ENCODE measurements at places on chromosomes 2 and 18.

DNA sequence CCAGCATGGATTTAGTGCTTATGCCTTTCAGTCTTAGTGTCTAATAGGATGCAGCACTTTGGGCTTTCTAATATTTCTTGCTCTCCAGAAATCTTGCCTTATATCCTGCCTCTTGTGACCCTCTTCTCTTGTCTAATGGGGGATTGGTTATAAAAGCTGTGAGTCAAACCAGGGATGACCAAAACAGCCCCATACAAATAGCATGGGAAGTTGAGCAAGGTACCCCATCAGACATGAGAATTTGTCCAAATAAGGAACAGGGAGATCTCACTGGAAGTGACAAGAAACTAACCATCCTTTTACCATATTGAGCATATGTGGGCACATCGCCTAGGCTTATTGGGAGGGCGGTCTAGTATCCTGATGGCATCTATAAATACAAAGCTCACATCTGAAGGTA is 78.8 kb upstream of the BZW1 start:
- no peak for DNase-seq

GRCh38 chr2:232386490-232386739 is 7.9 kb downstream of the ALPP start:
- DNase-seq = no peak

DNA sequence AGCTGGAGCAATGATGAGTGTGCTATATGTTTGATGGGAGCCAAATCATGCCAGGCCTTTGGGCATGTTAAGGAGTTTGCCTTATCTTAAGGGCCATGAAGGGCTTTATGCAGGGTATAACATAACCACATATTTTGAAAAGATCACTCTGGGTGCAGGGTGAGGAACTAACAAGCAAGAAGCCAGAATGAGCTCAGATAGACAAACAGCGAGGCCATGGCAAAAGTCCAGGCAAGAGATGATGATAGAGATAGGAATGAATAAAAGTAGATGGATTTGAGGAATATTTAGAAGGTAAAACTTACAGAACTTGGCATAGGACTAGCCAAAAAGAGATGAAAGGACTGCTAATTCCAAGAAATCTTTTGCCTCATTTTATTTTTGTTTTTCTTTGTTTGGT is 6.7 kb downstream of the GALNT3 start:
- no peak for DNase-seq

DNA sequence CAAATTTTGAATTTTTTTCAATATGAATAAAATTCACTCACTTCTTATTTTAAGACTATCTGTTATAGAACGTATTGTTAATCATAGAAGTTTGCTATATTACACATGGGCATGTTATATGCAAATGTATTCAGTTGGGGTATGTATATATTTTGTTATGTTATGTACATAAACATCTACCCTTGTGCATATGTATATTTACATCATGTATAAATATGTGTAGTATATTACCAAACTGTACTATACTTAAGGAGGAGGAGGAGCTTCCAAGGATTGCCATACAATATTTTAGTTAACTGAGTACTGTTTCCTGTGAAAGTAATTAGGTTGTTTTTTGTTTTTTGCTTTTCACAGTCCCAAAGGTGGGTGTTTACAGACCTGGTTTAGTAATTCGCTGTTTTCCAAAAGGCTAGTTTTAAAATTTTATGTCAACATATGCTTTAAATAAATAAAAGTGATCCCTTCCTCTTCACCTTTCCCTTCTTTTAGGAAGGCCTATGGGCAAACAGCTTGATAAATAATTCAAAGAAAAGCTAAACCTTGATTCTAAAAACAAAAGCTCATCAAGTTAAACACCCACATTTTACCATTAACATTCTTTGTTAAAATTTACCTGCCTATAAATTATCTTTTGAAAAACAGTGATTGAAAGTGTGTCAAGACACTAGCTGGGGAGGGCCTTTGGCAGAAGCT is 12.9 kb upstream of the POU3F3 start:
- no peak for DNase-seq

- no peak for DNase-seq
These were observed 212.9 kb upstream of the APCDD1 start for GRCh38 chr18:10241579-10241978.

DNA sequence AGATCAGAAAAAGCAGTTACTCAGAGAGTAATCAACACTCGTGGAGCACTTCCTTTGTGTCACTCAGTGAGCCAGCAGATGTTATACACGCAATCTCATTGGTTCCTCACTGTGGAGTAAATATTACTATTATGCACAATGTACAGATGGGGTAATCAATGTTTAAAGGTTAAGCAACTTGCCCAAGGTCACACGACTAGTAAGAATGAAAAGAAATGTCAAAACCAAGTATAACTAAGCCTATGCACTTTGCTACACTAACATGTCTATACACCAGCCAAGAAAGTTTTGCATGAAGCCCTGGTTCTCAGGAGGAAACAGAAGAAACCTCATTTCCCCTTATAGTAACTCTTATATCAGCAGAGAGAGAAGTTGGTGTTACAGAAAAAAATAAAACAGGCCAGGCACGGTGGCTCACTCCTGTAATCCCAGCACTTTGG is 5.4 kb downstream of the METTL21A start:
- peak; percentile 92 for DNase-seq

DNA sequence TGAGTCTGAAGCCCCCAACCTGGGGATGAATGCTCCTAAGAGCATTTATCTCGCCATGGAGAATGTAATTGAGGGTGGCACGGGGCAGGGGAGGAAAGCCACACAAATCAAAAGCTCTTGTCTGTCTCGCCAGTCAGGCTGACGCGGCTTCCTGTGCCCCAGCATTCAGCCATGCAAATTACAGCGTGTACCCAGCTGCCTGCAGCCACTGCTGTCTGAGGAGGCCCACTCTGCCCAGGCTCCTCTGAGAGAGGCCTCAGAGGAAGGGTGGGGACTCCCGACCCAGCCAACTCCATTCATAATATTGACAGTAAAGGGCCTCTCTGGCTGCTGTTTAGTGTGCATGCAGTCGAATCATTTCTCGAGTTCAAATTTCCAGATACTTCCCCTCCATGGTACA is 22.0 kb downstream of the SMAD7 start:
- DNase-seq = peak; percentile 83

DNA sequence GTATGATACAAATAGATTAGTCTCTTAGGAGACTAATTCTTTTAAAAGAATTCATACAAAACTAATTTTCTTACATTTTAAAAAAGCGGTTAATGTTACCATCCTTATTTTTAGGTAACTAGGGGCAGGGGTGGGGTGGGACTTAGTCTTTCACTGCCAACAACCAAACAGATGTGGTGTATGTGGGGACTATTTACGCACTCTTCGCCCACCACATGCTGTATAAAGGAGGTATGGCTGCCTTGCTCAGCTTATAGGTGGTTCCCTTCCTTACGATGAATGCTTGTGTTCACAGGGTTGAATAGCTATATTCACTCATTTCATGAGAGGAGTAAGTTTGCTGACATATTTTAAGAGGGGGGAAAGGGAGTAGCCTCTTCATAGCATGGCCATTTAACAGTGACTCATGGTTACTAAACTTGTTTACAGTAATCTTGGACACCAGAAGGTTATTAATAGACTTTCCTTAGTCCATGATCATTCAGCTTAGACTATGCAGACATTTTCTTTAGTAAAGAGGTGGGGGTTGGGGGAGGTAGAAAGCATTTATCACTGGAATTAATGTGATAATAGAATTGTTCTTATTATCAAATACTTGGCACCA is 61.8 kb downstream of the CAB39 start:
- DNase-seq = no peak

DNA sequence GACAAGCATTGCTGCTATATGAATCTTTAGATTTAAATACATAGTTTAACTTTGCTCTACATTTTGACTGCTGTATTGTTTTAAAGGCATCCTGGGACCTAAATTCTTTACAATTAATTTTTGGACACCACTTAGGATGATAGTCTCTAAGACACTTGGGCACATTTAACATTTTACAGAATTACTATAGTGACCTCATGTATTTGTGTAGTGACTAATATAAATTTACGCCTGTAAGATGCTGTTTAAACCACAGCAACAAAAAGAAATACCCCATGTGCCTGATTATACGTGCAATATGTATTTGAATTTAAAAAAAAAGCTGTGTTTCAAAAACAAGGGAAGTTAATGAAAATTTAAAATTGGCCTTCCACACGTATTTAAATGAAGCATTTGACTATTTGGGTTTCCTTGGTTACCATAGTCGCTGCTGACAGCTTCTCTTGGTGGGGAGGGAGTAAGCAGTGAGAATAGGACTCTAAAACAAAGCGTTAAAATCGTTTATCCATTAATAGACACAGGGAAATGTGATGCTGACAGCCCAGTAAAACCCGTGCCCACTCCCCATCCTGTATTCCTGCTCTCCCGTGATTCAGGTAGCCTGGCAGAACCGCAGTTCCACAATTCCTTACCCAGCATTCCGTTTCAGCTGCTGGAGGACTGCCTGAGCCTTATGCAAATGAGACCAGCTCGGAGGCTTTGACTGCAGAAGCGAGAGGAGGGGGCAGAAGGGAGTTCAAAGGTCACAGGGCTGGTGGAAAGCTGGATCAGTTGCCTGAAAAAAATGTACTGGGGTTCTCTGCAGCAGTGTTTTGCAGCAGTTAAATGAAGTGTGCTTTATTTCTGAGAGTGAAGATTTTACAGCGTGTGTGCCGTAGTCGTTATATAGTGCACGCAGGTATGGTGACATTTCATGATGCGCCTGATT is 104.3 kb downstream of the CSRNP3 start:
- no peak for DNase-seq

- no peak for DNase-seq
These were observed 568 bp downstream of the RAB31 start for GRCh38 chr18:9708434-9709303.

DNA sequence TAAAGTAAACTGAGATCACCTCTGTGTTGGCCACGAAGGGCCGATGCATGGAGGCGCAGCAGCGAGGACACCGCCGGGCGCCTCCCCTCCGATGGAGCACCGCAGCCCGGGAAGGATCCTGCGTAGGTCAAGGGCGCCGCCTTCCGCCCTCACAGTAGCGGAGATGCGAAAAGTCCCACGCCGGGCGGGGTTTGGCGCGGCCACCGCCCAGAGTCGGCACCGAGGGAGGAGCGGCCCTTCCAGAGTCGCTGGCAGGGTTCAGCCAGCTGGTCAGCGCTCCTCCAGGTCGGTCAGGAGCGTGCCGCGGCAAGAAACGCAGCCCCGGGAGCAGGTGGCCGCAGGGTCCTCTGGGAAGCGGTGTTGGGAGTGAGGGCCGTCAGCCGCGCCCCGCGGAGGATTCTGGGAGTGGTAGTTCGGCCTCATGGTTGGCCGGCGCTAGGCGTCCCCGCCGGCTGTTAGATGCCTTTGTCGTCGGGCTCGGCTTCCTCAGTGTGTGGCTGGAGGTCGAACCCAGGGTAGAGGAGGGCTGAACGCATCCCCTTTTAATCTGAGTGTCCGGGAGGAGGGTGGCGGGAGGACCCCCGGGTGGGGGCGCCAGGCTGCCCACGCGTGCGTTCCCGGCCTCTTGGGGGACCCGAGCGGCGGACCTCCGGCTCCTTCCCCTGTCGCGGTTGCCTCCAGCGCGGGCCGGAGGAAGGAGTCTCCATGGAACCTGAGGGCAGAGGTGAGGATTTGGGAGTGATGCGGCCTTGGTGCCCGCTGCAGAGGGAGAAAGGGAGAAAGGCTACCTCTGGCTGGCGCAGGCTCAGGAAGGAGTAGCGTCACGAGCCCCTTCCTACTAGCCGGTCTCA is at the start of gene ZNF892:
Gene ZNF892, plus strand, starts transcription at position 411 of the 851 bp plus-strand sequence. Its CDS starts 295 bp downstream, at position 706.
- peak; percentile 86 for DNase-seq

GRCh38 chr2:70282439-70282838 is 11.1 kb downstream of the SNRPG start:
- DNase-seq = no peak

DNA sequence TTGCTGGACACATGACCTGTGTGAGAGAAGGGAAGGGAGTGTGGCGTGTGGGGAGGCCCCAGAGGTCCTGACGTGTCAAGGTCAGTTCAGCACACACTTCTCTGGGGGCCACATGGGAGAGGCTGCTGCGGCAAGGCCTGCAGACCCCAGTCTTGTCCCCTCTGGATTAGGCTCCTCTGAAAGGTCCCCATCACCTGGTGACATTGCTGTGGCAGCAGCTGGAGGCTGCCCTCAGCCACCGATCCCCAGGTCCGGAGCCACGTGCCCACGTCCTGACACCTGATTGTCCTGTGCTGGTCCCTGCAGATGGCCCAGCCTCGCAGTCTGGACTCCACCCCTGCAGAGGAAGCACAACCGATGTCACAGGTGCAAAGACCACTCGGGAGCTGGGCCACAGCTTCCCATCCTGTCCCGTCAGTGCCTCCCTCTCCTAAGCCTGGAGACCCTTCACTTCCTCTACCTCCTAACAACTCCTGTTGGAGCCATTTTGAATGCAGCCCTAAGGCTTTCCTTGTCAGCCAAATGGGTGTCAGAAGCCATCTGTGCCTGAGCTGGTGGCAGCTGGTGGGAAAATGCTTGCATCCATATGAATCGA is 12.7 kb downstream of the TMEM177 start:
- no peak for DNase-seq

DNA sequence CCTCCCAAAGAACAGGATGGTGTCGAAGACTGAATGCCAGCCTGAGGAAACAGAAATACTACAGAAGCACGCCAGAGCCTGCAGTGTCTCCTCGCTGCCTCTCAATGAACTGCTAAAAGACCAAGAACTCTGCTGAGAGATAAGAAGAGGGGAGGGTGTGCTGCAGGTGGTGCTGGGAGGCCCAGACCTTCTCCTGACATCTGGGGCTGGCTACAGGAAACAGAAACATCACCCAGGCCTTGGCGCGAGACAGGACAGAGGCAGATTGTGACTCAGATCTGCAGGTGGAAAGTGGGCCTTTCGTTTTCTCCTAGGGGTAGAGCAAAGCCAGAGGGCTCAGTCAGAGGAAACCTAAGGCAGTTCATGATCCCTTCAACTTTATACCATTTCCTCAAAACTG is 250.3 kb upstream of the TCF4 start:
- DNase-seq = no peak

GRCh38 chr2:83949361-83949760 is 509.7 kb downstream of the SUCLG1 start:
- no peak for DNase-seq

All from common myeloid progenitor, CD34-positive (primary cell).